Chondrocyte (in vitro differentiated cells): ENCODE measurements at places on chromosomes 3 and 15. TPM values are rescaled to one million over a fixed set of nuclear protein-coding genes. Genes with fewer than 3 reads are reported as not detected.

GRCh38 chr3:60225848-60226247 is 1025.4 kb downstream of the FHIT start:
- peaks cover 16% of the 10 kb centered on the region for H3K4me1 ChIP-seq
- H3K27me3 ChIP-seq = no peaks in the 10 kb centered on the region
- DNase-seq = no peak

Gene USP50
- total RNA-seq = 0.35 to 0.85 TPM (median 0.56 TPM) in 3 replicates

Gene ZNF620
- total RNA-seq = 1.1 to 2.3 TPM (median 2.0 TPM) in 3 replicates

DNA sequence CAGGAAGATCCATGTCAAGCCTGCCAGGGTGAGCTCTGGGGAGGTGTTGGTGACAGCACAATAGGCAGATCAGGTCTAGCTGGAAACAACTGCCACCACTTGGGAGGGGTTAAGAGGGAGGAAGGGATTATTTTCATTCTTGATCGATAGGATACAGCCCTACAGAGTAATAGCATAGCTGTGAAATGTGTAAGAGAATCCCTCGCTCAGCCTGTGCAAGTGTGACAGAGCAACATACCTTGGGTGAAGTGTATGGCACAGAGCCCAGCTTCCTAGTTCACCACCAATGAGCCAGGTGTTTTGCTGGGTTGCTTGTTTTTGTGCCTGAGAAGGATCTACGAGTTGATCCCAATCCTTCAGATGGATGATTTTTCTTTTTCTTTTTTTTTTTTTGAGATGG is 9.2 kb upstream of the DCUN1D1 start:
- H3K27ac ChIP-seq = no peak overlapping the region
- DNase-seq = no peak
- H3K4me1 ChIP-seq = no peaks in the 10 kb centered on the region
- H3K27me3 ChIP-seq = no peaks in the 10 kb centered on the region
- no peak overlapping the region for H3K4me3 ChIP-seq

DNA sequence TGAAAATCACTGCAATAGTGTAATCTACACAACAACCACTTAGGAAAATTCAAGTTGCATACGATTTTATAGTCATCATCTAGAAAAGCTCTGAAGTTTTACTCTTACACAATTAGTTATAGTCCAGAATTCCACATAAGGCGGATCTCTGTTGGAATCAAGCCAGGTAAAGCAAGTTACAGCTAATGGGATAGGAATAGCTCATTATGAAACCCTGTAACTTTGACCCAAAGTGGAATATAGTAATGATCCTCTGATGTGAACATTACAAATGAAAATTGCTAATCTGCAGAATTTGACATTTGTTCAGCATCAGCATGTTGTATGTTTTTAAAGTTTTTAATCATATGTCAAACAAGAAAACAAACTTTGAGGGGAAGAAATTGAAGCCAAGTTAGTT is 4.4 kb downstream of the CERS3 start:
- no peaks in the 10 kb centered on the region for H3K36me3 ChIP-seq
- no peak overlapping the region for H3K4me3 ChIP-seq
- DNase-seq = no peak
- H3K27me3 ChIP-seq = peaks cover 7% of the 10 kb centered on the region
- H3K4me1 ChIP-seq = no peaks in the 10 kb centered on the region
- H3K27ac ChIP-seq = no peak overlapping the region

Gene SETD5
- total RNA-seq = 122 to 145 TPM (median 123 TPM) in 3 replicates

Gene CHST14
- total RNA-seq = 45.4 to 46.2 TPM (median 45.7 TPM) in 3 replicates

Gene NMNAT3
- 2.0 to 2.7 TPM (median 2.0 TPM) in 3 replicates for total RNA-seq

DNA sequence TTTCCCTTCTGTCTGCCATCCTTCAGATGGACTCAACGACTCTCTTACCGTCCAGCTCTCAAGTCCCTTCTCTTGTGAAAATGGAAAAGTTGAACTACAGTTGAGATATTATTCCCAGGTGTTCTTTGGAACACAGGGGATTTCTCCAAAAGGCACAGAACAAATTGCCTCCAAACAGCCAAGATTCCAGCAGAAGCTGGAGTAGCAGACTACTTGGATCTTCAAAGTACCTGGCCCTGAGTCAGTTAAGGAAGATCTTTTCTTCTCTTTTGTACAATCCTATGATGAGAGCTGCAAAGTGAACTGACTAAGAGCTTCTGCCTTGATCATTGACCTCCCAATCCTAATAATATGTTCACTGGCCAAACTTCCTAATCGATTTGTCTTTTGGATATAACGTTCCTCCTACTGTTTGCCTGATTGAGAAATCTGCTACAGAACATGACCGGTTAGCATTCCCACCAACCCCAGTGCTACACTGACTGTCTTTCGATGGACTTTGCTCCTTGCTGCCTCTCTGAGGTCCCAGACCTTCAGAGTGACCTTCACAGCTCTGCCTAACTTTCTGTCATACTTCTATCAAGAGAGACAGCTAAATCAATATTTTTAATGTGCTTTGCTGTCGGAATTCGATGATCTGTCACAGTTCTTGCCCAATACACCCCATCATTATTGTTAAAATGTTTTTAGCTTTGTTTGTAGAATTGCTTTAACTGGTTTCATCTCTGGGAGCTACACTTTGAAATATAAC is 21.9 kb downstream of the PAQR9 start:
- H3K27ac ChIP-seq = no peak overlapping the region
- H3K27me3 ChIP-seq = no peaks in the 10 kb centered on the region
- no peak for DNase-seq
- no peaks in the 10 kb centered on the region for H3K36me3 ChIP-seq
- H3K4me3 ChIP-seq = no peak overlapping the region
- no peaks in the 10 kb centered on the region for H3K4me1 ChIP-seq

Gene SPINT1
- total RNA-seq = 0.87 to 2.0 TPM (median 0.87 TPM) in 3 replicates

- H3K36me3 ChIP-seq = peaks cover 4% of the 10 kb centered on the region
- H3K4me1 ChIP-seq = peaks cover 25% of the 10 kb centered on the region
- DNase-seq = no peak
- H3K4me3 ChIP-seq = no peak overlapping the region
- H3K27ac ChIP-seq = no peak overlapping the region
Observed at GRCh38 chr3:45227946-45228345, 1.9 kb upstream of the TMEM158 start.

GRCh38 chr3:45693941-45694521 is 4.8 kb downstream of the SACM1L start:
- H3K27me3 ChIP-seq = no peaks in the 10 kb centered on the region
- H3K27ac ChIP-seq = no peak overlapping the region
- H3K4me3 ChIP-seq = no peak overlapping the region
- peaks cover 43% of the 10 kb centered on the region for H3K4me1 ChIP-seq

- H3K27me3 ChIP-seq = peaks cover 7% of the 10 kb centered on the region
- H3K36me3 ChIP-seq = no peaks in the 10 kb centered on the region
- H3K4me3 ChIP-seq = no peak overlapping the region
- no peak overlapping the region for H3K27ac ChIP-seq
Observed at GRCh38 chr3:176274161-176274560, 923.1 kb downstream of the TBL1XR1 start.

Gene ACAA1
- 47.5 to 55.2 TPM (median 48.6 TPM) in 3 replicates for total RNA-seq

DNA sequence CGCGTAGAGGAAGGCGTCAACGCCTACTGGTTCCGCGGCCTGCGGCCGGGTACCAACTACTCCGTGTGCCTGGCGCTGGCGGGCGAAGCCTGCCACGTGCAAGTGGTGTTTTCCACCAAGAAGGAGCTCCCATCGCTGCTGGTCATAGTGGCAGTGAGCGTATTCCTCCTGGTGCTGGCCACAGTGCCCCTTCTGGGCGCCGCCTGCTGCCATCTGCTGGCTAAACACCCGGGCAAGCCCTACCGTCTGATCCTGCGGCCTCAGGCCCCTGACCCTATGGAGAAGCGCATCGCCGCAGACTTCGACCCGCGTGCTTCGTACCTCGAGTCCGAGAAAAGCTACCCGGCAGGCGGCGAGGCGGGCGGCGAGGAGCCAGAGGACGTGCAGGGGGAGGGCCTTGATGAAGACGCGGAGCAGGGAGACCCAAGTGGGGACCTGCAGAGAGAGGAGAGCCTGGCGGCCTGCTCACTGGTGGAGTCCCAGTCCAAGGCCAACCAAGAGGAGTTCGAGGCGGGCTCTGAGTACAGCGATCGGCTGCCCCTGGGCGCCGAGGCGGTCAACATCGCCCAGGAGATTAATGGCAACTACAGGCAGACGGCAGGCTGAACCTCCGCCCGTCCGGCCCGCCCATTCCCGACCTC is 4.1 kb downstream of the ISLR2 start:
- DNase-seq = no peak
- H3K4me1 ChIP-seq = peaks cover 43% of the 10 kb centered on the region
- H3K36me3 ChIP-seq = peaks cover 2% of the 10 kb centered on the region

DNA sequence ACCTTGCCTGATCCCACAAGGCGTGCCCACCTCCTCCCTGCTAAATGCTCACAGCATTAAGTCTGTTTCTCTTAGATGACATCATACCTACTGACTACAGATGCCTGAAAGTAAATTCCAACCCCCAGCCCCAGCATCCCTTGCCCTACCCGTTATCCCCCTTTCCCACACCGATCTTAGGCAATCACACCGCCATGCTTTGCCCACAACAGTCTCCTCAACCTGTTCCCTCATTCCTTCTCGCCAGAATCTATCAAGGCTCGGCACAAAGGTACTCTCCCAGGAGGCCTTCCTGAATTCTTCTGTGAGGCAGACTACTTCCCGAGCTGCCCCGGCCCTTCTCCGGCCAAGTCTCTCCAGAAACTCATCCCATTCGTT is 789 bp upstream of the SEC61A1 start:
- peak overlapping the region; percentile 91 for H3K27ac ChIP-seq
- peak overlapping the region; percentile 92 for H3K4me3 ChIP-seq
- H3K4me1 ChIP-seq = peaks cover 45% of the 10 kb centered on the region
- no peak for DNase-seq
- H3K36me3 ChIP-seq = peaks cover 28% of the 10 kb centered on the region

GRCh38 chr3:152307829-152308474 is 39.2 kb downstream of the MBNL1 start:
- no peak for DNase-seq
- no peaks in the 10 kb centered on the region for H3K27me3 ChIP-seq
- H3K36me3 ChIP-seq = peaks cover 6% of the 10 kb centered on the region
- no peak overlapping the region for H3K4me3 ChIP-seq
- H3K27ac ChIP-seq = peak overlapping the region; percentile 87

DNA sequence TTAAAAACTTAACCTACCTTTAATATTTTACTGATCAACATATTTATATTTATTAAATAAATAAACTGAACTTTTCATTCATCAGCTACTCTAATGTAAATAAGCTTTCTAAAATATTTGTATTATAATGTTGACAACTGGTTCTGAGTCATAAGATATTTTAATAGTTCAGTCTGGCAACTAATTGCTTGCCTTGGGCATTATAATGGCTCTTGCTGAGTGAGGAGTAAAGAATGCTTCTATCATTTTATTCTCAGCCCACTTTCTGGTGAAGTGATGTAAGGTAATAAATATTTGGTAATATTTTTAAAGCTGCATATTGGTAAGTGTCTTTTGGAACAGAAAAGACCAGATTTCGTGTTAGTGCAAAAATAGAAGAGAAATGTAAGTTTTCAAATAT is 81.5 kb downstream of the DIPK2A start:
- DNase-seq = no peak
- H3K4me1 ChIP-seq = peaks cover 31% of the 10 kb centered on the region
- no peak overlapping the region for H3K4me3 ChIP-seq
- peak overlapping the region; percentile 17 for H3K27ac ChIP-seq
- no peaks in the 10 kb centered on the region for H3K36me3 ChIP-seq
- H3K27me3 ChIP-seq = no peaks in the 10 kb centered on the region

Gene ABHD5
- total RNA-seq = 12.3 to 17.4 TPM (median 12.7 TPM) in 3 replicates

Gene PLA2G4D
- not detected in 3 replicates for total RNA-seq

Gene C3orf52
- 2.1 to 5.8 TPM (median 4.3 TPM) in 3 replicates for total RNA-seq

DNA sequence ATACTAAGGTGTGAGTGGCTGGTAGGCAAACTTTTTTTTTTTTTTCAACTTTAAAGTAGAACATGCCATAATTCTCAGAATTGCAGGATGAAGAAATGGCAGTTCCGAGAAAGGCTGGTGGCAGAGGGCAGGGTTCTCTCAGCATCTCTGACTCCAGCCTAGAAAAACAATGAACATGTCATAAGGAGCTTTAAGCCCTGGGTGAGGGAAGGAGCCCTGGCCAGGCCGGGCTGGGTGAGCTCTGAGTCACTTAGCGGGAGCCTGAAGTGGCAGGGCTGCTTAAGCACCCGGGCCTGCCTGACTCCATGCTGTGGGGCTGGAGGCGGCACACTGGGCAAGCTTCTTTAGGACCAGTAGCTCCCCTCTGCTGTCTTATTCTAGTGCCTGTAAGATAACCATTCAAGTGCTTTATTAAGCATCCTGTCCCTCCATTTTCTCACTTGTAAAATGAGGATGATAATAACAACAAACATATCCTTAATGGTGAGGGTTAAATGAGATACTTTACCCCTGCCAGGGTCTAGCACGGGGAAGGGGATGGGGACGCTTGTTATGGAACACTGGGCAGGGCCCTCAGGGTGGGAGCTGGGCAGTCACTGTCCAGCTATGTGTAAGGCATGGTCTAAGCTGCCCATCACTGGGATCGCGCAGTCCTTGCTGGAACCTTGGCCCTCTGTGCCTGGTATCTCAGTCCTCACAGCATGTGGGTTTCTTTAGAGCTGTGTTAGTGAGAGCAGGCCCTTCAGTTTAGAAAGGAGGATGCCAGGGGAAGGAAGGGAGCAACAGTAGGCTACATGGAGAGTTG is 18.4 kb downstream of the SMAD6 start:
- H3K4me1 ChIP-seq = peaks cover 56% of the 10 kb centered on the region
- no peak overlapping the region for H3K4me3 ChIP-seq
- peaks cover 10% of the 10 kb centered on the region for H3K36me3 ChIP-seq
- no peak for DNase-seq

Gene CCDC33
- total RNA-seq = not detected in 3 replicates

- DNase-seq = no peak
- H3K27ac ChIP-seq = peak overlapping the region; percentile 52
- H3K4me3 ChIP-seq = no peak overlapping the region
Observed at GRCh38 chr3:25589104-25589782, 75.5 kb downstream of the TOP2B start.

Gene HIGD2B
- not detected in 3 replicates for total RNA-seq

DNA sequence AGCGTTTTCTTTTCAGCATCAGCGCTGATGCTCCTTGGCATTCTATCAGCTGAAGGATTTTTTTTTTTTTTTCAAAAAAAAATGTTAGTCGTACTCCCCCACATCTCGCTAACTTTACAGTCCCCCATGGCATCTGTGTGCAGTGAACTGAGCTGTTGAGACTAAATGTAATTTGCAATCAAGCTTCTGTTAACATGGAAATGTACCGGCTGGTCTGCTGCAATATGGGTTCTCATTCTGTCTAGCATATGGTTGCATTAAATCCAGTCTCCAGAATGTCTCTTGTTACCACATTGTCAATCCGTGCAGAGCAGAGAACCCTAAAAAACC is 32.2 kb upstream of the TPRG1 start:
- H3K36me3 ChIP-seq = peaks cover 1% of the 10 kb centered on the region
- peaks cover 4% of the 10 kb centered on the region for H3K4me1 ChIP-seq
- no peaks in the 10 kb centered on the region for H3K27me3 ChIP-seq
- H3K4me3 ChIP-seq = no peak overlapping the region

- H3K4me1 ChIP-seq = peaks cover 12% of the 10 kb centered on the region
- H3K4me3 ChIP-seq = no peak overlapping the region
- H3K36me3 ChIP-seq = no peaks in the 10 kb centered on the region
- DNase-seq = no peak
Observed at GRCh38 chr3:172918165-172918564, 167.6 kb downstream of the ECT2 start.

- H3K4me1 ChIP-seq = peaks cover 91% of the 10 kb centered on the region
- H3K4me3 ChIP-seq = peak overlapping the region; percentile 49
- no peak for DNase-seq
- peak overlapping the region; percentile 93 for H3K27ac ChIP-seq
- H3K36me3 ChIP-seq = peaks cover 7% of the 10 kb centered on the region
- H3K27me3 ChIP-seq = no peaks in the 10 kb centered on the region
Observed at GRCh38 chr15:80480909-80481308, 76.7 kb downstream of the ARNT2 start.

Gene B3GNT5
- total RNA-seq = 12.3 to 21.2 TPM (median 19.9 TPM) in 3 replicates

GRCh38 chr15:56729561-56729960 is 3.7 kb downstream of the ZNF280D start:
- no peak overlapping the region for H3K4me3 ChIP-seq
- H3K27me3 ChIP-seq = no peaks in the 10 kb centered on the region
- no peak overlapping the region for H3K27ac ChIP-seq
- H3K4me1 ChIP-seq = peaks cover 28% of the 10 kb centered on the region
- no peak for DNase-seq
- peaks cover 4% of the 10 kb centered on the region for H3K36me3 ChIP-seq
